ENCODE measurements at places on chromosomes 5 and 9.

DNA sequence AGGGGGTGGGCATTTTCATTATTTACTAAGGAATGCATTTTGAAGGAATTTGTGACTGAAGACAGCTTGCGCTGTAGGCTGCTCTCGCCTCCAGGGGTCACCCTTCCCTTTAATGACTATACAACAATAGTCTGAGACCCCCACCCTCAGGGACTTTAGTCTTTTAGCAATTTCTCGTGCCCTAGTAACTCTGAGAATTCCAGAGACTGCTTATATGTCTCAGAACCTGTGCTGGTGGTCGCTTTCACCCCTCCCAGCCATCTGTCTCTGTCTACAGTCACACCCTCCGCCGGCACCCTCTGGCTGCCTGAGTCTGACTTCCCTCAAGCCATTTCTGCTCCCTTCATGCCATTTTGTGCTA lies 671.4 kb downstream of the NR2F1-AS1 start:
- no peak for DNase-seq

DNA sequence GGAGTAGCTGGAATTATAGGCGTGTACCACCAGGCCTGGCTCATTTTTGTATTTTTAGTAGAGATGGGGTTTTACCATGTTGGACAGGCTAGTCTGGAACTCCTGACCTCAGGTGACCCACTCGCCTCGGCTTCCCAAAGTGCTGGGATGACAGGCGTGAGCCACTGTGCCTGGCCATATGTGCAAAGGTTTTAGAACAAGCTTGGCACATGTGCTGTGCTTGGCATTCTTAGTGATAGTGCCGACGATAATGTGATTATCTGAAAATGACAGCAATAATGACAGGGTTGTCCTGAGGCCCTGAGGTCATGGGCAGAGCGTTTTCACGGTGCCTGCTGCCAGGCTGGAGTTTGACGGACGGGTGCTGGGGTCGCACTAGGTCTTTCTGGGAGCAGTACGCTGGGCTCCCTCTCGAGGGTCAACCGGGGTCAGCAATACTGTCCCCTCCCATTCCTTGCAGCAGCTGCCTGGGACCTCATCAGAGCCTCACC lies 42.6 kb downstream of the HMCN2 start:
- no peak for DNase-seq

GRCh38 chr5:137516251-137516797 lies 17.2 kb upstream of the SPOCK1 start:
- no peak for DNase-seq

DNA sequence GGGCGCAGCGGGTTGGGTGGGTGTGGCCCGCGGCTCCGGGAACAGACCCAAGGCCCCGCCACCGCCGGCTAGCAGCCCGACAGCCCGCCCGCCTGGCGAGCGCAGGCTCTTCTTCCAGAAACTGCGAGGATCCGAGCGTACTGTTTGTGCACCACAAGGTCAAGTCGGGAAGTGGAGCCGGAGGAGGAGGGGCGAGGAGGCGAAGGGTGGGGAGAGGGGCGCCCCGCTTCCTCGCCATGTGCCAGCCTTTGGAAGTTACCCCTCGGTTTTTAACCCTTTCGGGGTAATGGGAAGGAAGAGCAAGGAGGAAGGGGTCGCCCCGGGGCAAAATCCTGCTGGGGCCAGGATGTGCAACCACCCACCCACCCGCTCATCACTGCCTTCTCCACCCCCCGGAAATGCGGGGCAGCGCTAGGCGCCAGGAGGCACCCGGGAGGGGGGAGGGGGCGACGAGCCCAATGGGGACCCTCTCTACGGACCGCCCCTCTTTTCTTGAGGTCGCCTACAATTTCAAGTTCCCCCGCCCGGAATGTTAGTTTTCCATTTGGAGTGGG lies 1.1 kb upstream of the JADE2 start:
- DNase-seq = peak; percentile 34

DNA sequence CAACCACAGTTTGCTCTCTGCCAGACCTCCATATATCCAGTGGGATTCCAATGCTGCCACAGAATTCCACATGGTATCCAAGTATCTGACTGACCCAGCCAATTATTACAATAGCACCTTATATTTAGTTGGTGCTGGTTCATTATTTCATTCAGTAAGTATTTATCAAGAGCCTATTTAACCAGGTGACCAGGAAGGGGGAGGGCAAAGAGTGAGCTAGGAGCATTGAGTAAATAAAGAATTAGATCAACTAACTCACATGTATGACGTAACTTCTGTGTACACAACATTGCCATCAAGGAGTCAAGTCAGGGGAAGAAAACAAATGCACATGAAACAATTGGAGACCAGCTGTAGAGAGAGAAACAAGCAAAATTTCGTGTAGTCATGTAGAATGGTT lies 207.1 kb upstream of the PAPPA start:
- DNase-seq = no peak

- DNase-seq = no peak
Observed at GRCh38 chr5:2865856-2866255, 114.4 kb upstream of the IRX2 start.

All from stimulated activated CD8-positive, alpha-beta memory T cell treated with anti-CD3 and anti-CD28 coated beads, Interleukin-2, amount 100 ng/mL, for 1 hour (primary cell).